ENCODE measurements at places on chromosomes 7 and 10.

DNA sequence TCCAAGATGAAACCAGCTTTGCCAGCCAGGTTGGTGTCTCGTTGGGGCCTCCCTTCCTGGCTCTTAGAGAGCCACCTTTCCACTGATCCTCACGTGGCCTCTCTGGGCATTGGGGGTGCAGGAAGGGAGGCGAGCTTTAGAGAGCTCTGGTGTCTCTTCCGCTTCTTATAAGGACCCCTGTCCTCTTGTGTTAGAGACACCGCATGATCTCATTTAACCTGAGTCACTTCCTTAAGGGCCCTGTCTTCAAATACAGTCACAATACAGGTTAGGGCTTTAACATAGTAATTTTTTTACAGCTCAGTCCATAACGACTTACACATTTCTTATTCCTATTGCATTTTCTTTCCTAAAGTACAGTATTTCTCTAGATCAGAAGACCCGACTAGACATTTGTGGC, 535.8 kb downstream of the SDK1 start:
- no peak for DNase-seq

DNA sequence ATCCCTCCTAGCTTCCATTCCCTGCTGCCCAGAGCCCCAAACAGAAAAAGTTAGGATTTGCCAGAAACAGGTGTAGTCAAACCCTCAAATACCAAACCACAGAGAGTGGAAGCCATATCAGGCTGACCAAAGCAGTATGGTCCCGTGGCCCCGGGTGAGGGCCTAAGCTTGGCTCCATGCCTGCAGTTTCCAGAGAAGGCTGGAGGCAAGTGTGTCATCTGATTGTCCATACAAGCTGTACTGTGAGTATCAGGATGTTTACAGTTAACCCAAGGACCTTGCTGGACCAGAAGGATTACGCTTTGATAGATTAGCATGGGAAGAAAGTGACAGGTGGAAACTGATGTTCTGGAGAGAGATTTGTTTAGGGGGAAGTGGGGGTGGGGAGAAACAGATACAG, 96.3 kb downstream of the PRKAG2 start:
- DNase-seq = no peak

GRCh38 chr7:47714669-47715607, 133.0 kb upstream of the TNS3 start:
- DNase-seq = no peak

- DNase-seq = no peak
Observed at GRCh38 chr10:8051109-8051821, 3.2 kb upstream of the GATA3 start.

DNA sequence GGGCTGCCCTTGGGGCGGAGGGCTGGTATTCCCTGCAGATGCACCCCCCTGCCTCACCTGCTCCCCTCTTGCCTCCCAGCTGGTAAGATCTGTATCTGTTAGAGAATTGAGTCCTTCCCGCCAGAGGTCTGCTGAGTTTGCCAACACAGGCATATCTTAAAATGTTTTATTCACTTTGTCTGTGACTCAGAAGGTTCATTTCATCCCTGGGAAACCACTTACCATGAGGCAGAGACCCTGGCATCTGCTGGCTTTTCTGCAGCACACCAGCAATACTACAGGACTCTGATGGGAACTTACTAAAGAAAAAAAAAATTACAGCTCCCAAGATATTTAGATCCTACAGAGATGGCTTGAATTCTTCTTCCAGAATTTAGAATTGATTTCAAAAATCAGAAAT, 131.3 kb downstream of the PLPP4 start:
- DNase-seq = no peak

- DNase-seq = no peak
Observed at GRCh38 chr7:52154382-52154781, 837.8 kb upstream of the COBL start.

- DNase-seq = no peak
Observed at GRCh38 chr7:55379285-55379684, 14.1 kb downstream of the LANCL2 start.

GRCh38 chr7:47186316-47186715, 395.6 kb downstream of the TNS3 start:
- DNase-seq = no peak

DNA sequence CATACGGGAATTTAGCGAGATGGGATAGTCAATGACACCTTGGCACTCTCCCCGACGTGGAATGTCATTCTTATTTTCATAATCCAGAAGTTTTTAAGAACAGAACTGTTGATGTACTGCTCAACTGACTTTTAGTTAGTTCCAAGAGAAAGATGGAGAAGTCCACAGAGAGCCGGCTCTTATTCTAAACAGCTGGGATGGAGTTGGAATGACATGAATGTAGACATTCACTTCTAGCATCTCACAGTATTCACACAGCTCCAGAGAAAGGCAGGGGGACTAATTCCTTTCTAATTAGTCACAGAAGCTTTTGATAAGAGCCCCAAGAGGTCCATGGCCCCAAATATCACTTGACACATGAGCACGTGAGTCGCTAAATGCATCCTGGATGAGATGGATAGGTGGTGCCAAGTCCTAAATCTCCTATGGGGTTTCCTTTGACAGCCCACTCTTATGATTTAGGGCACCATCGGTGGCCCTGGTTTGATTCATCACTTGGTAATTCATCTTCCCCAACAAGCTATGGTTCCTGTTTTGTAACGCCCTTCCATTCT, 420.3 kb upstream of the AUTS2 start:
- DNase-seq = no peak

- DNase-seq = no peak
Observed at GRCh38 chr7:12759151-12759550, 71.7 kb downstream of the ARL4A start.

DNA sequence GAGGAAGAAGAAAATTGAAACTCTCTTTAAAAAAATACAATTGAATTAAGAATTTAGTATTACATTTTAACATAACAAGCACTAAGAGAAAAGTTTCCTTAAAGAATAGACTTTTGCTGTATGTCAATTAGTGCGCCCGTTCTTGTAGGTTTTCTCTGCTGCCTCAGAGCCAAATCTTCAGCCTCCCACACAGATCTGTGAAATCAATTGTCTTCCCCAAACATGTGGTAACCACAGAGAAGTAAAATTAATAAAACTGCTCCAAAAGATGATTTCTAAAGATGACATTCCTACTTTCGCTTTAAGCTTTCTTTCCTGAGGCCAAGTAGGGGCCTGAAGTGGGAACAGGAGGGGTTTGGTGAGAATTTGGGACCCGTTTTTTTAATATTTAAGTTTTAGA, 113.2 kb upstream of the ADO start:
- DNase-seq = no peak

DNA sequence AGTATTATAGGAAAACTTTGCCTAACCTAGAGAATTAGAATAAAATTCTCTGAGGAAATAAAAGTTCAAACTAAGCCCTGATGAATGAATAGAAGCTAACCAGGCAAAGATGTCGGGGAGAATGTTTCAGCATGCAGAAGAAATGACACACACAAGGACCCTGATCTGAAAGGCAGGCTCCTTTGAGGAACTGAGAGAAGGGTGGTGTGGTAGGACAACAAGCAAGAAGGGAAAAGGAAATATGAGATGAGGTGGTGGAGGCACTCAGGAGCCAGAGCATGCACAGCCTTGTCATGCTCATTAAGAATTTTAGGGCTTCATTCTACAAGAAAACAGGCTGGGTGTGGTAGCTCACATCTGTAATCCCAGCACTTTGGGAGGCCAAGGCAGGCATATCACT, 90.6 kb downstream of the ARHGAP12 start:
- DNase-seq = no peak

DNA sequence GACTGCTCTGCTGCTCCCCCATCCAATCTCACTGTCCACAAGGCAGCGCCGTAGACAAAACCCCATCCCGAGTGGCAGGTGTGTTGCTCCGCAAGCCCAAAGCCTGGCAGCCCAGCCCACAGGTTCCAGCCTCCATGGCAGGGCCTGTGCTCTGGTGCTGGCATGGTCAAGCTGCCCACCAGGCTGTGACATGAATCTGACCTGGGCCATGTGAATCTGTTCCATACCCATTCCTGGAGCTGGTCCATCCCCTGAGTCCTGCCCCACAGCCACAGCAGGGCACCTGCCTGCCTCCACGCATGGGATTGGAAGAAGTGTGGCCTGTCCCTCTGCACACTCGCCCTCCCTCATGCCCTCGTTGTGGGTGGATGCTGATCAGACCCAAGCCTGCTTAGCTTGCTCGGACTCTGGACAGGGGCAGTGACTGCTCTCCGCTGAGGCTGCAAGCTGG, 128.8 kb downstream of the PTPN20 start:
- DNase-seq = no peak

- DNase-seq = no peak
Observed at GRCh38 chr7:96686305-96686704, 23.3 kb downstream of the SEM1 start.

DNA sequence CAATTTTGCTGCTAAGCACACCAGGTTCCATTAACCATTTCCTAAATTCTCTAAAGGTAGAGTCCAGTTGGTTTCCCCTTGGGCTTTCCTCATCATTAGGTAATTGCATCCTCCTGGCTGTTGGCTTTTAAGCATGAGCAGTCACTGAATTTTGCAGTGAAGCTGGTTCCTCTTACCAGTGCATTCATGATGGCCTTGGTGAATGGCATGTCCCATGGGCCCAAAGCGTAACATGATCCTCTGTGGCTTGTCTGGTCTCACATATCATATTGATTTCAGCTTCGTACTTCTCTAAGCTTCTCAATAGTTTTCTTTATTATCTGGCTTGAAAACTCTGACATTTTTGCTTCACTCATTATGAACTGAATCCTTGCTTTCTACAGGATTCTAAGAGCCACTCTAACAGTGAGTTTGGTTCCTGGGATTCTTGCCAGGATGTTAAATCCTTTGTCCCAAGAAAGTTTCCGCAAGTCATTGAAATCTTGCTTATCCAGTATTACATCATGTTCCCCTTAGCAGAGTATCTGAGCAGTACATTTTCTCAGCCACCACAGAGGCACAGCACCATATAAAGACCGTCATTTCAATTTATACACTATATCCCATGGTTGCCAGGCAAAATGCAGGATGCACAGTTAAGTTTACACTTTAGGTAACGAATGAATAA, 134.2 kb downstream of the PTN start:
- DNase-seq = no peak

- DNase-seq = peak; percentile 10
Observed at GRCh38 chr7:27173511-27173955, 587 bp downstream of the HOXA10 start.

DNA sequence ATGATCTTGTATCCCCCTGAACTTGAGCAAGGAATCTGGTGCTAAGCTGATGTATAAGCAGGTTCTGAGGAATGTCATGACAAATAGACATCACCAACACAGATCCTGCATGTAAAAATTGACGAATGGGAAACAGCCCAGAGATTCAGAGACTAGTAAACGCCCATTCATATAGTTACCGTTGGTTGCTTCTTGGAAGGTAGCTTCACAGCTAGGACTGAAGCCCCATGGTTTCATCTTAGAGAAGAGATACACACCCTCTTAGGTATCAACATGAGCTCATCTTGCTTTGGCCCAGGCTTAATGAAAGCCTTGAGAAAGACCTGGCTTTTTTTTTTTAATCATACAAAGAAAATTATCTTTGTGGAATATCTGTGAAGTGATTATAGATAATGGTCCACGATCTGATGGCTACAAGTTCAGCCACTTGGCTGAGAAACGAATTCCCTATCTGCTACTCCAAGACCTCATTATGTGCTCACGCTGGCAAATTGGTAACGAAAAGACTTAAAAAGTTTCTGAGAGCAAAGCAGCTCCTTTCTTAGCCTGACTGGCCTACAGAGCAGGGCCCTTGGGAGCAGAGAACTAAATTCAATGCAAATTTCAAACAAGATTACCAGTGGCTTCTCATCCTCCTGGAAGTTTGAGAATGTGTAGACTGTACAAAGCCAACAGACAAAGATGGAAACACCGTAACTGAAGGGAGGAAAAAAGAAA, 181.1 kb downstream of the NRP1 start:
- no peak for DNase-seq

GRCh38 chr7:99123571-99124033, 20.3 kb downstream of the SMURF1 start:
- peak; percentile 51 for DNase-seq

GRCh38 chr7:85595750-85596178, 408.9 kb upstream of the SEMA3D start:
- peak; percentile 20 for DNase-seq

- no peak for DNase-seq
Observed at GRCh38 chr10:1117651-1118050, 61.5 kb downstream of the WDR37 start.

DNA sequence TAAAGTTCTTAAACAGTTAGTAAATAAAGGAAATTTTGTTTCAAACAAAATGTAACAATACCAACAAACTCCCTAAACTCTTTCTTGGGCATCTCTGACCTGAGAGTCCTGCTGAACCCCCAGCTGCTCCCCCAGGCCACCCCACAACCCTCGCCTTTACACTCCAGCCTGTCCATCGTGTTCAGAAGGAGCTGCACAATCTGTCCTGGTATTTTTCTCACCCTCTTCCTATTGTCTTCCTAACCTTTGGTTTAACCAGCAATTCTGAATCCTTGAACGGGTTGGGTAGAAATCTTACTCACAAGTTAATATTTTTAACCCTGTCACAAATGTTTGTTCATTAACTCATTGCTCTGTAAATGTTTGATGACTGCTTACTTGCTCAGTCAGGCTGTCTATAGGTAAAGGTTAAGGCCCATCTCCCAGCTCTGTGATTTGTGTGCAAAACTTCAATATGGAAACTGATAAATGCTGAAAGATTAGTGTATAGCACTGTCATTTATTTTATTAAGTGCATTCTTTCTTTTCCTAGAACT, 16.8 kb downstream of the SFRP4 start:
- no peak for DNase-seq

DNA sequence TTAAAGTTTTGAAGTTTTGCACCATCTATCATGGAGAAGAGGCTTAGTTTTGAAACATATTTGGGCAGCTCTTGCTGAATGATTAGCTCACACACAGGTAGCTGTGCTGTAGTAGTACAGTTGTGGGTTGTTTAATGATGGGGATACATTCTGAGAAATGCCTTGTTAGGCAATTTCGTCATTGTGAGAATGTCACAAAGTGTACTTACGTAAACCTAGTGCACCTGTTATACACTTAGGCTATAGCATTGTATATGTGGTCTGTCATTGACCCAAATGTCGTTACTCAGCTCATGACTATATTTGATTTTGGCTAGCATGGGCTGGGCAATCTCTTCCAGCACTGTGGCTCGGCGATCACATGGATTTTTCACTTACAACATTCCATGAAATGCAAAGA, 247.2 kb upstream of the IGFBP3 start:
- DNase-seq = no peak

DNA sequence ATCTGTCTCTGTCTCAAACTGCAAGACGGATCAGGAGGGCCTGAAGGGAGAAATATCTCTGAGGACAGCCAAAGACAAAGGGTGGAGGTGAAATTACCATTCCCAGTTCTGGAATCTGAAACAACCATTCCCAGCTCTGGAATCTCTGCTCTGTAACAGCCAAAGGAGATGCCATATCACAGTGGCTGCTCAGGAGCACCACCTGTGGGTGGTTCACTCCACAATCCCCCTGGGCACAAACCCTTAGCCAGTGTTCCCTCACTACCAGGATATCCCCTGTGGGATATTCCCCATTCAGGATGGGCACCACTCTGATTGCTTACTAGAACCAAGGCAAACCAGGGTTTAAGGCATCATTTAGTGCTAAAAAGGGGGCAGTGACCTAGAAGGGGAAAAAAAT, 199.0 kb downstream of the HTR7 start:
- DNase-seq = no peak

- DNase-seq = no peak
Observed at GRCh38 chr10:112429654-112430230, 17.0 kb downstream of the ZDHHC6 start.

Measured in fibroblast of villous mesenchyme (primary cell).